ENCODE measurements at places on chromosomes 2 and 18.

GRCh38 chr2:71253476-71253875 is 26.6 kb upstream of the PAIP2B start:
- no peak for DNase-seq

GRCh38 chr18:28412521-28412920 is 235.6 kb upstream of the CDH2 start:
- DNase-seq = no peak

DNA sequence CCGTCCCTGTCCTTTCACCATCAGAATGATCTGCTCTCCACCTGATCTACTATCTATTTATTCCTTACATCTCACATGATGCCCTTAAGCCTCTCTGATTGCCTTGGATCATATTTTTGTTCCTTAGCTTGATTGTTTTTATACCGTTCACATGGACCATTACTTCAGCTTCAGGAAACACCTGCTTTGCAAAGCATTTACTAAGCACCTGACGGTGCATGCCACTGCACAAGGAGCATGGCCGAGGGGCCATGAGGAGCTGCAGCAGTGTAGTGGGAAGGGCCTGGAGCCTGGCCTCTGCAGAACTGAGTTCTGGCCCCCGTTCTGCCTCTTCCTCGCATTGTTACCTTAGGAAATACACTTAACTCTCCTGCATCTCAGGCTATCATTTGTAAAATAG is 124.1 kb upstream of the NDUFV2 start:
- no peak for DNase-seq

- no peak for DNase-seq
Observed at GRCh38 chr2:181992776-181993175, 7.1 kb downstream of the PPP1R1C start.

GRCh38 chr2:235011929-235012631 is 60.3 kb downstream of the SH3BP4 start:
- no peak for DNase-seq

- no peak for DNase-seq
Observed at GRCh38 chr2:109497463-109497862, 116.3 kb downstream of the SEPTIN10 start.

GRCh38 chr18:59008302-59008974 is 131.2 kb upstream of the SEC11C start:
- DNase-seq = peak; percentile 93

DNA sequence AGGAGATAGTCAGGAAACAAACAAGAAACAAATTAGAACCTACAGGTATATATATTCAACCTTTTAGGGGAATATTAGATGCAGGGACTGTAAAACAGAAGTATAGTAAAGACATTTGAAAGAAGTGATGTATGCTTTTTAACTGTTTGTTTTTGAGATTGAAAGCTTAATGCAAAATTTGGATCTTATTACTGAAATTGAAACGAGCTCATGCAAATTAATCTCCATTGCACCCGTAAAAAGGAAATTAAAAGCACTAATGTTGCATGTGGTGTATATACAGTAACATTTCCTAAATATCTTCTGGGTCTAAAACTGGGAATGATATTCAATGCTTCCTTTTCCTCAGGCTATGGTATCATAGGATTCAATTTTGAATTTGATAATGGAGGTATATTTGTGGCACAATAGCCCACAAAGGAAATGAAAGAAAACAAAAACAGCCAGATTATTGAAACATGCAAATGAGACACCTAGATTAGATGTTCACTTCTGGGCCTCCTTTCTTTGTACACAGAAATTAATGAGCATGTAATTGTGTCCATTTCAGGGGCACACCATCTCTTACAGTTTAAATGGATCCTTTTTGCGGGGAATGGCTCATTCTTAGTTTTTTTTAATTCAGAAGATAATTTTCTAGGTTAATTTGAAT is 1.6 kb upstream of the ELOA2 start:
- DNase-seq = no peak

DNA sequence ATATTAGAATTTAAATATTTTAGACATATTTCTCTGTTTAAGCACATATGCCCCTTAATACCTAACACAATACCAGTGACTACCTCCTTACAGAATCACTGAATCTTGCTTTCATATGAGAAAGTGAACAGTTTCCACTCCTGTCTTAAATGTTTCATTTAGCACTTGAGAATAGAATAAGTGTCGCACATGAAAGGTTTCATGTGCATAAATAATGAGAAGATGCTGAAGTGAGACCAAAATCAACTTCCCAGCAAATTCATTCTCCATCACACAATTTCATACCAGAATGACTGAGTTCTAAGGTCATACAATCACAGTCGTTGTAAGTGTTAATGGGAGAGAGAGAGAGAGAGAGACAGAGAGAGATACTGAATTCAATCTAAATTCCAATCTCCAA is 51.2 kb downstream of the ATIC start:
- no peak for DNase-seq

- peak; percentile 9 for DNase-seq
Observed at GRCh38 chr2:88549616-88550292, 77.5 kb downstream of the EIF2AK3 start.

DNA sequence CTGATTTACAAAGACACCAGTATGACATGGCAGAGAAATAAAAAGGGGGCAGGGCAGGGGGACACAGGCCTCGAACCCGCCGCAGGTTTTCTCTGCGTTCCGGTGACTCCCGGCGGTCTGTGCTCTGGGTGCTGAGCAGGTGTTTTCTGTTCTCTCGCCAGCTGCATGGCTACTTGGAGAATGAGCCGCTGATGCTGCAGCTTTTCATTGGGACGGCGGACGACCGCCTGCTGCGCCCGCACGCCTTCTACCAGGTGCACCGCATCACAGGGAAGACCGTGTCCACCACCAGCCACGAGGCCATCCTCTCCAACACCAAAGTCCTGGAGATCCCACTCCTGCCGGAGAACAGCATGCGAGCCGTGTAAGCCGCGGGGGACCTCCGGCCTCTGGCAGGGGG is 52.9 kb downstream of the NFATC1 start:
- DNase-seq = no peak

- no peak for DNase-seq
Observed at GRCh38 chr2:58517881-58518280, 276.8 kb upstream of the FANCL start.

- DNase-seq = peak; percentile 84
Observed at GRCh38 chr2:38376346-38377049, 575 bp downstream of the ATL2 start.

DNA sequence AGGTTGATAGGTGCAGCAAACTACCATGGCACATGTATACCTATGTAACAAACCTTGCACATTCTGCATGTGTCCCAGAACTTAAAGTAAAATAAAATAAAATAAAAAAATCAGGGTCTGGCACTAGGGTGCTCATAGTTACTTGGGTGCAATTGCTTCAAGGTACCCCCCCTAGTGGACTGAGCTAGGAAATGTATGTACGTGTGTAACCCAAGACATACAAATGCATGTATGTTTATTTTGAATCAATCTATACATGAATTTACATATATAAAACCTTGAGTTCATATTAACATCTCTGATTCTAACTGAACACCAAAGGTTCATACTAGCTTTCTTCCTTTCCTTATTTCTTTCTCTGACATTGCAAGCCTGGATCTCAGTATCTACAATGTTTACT is 51.5 kb downstream of the USP37 start:
- peak; percentile 46 for DNase-seq

DNA sequence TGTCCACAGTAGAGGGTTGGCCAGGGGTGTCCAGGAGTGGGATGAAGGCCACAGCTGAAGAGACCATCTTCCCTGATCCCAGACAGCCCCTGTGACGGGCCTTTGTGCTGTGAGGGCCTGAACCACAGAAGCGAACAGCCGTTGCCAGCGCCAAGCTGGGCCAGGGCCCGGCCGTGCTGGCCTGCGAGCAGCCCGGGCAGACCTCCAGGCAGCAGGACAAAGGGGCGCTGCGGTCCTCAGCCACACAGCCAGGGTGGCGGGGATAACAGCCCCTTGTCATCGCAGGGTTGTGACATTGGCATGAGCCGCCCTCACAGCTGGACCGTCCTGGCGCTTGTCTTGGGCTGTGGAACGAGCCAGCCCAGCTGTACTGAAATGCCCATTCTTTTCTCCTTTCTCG is 161.1 kb downstream of the FAM210A start:
- no peak for DNase-seq

GRCh38 chr2:46470114-46470628 is 9.2 kb upstream of the TMEM247 start:
- no peak for DNase-seq
